Stimulated activated CD4-positive, alpha-beta T cell treated with anti-CD3 and anti-CD28 coated beads, Interleukin-1b, Interleukin-23, amount 100 ng/mL, for 1 hour (primary cell): ENCODE measurements at places on chromosomes 6 and 20.

DNA sequence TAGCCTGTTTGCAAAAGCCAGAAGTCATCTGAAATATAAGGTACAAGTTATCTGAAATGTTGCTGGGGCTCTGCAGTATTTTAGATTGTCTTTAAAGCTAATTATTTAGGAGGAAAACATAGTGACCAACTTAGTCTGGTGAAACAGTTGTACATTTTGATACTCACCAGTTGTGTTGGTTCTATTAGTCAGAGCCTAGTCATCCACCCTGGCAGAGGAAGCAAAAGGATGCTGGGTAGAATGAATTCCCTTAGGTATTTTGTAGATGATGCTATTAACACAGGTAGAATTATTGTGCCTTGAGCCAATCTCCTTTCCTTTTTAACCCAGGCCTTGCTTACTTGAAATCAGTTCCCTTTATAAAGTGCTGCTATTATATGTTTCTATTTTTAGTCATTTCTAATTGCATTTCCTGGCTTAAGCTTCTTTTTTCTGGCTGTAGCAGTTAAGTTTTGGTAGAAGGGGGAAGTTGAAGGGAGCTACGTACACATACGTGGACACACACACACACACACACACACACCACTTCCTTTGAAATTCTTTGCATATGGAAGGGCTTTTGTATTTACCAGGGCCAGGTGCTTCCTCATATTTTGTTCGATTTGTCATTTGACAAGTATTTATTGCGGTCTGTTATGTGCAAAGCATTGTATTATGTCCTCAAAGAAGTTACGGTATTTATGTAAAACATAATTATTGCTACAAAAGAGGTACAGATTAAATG lies 82.4 kb downstream of the RTN4IP1 start:
- DNase-seq = no peak

DNA sequence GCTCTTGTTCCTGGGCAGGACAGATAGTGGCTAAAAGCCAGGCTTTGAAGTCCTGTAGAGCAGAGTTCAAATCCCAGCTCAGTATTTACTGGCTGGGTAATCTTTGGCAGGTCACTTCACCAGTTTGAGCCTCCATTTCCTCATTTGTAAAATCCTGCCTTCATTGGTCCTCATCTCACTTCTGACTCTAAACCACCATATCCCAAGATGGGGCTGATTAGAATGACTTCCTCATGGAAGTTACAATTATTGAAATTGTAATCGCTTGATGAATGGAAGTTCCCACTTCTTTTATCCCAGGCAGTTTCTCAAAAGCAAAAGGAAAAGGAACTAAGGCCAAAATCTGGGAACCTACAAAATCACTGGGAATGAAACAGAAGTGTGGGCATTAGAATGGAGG lies 35.9 kb upstream of the B4GALT5 start:
- no peak for DNase-seq

DNA sequence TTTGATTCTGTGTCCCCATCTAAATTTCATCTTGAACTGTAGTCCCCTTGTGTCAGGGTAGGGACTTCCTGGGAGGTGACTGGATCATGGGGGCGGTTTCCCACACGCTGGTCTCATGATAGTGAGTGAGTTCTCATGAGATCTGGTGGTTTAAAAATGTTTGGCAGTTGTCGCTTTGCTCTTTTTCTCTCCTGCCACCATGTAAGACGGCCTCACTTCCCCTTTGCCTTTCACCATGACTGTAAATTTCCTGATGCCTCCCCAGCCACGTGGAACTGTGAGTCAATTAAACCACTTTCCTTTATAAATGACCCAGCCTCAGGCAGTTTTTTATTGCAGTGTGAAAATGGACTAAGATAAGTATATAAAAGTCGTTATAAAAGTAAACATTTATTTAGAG lies 80.5 kb upstream of the SGK1 start:
- DNase-seq = no peak

GRCh38 chr6:37631295-37631694 lies 66.4 kb downstream of the MDGA1 start:
- DNase-seq = no peak

GRCh38 chr20:40787941-40788340 lies 98.9 kb upstream of the MAFB start:
- DNase-seq = no peak

- DNase-seq = no peak
Measured at GRCh38 chr6:142416179-142416578, 114.4 kb downstream of the ADGRG6 start.

- DNase-seq = no peak
Measured at GRCh38 chr6:99393366-99393697, 663 bp downstream of the COQ3 start.

DNA sequence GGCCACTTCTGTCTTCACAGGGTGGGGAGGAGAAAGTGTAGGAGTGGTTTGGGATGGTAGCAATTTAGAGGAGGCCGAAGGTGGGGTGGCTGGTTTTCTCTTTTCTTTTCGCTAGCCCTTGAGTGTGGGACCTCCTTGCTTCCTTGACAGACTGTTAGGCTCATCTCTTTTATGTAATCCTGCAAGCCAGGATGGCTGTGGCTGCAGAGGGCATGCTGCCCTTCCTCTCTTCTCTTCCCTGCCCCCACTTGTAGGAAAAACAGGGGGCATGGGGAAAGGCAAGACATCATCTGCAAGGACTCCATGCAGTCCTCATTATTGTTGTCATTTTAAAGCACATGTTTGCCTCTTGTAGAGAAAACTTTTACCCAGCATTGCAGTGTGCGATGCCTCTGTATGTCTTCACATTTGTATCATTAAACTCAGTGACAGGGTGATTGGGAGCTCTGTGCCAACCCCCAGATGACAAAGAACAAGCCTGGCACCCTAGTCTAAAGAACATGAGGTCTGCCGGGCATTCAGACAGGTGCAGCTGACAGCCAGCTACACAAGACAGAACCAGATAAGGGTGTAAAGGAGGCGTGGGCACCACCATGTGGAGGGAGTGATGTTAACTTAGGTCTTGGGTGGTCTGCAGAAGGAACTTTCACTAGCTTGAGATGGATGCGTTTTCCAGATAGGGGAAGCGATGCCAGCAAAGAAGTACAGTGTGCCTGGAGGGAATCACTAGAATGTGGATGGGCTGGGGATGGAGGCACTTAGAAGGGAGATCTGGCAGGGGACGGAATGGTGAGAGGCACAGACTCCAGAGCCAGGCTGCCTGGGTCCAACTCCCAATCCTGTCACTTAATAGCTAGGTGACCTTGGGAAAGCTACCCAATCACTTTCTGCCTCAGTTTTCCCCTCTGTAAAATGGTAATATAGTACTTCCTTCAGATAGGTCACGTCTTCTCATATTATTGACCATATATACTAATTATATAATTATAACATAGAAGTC lies 207.6 kb downstream of the TBC1D7 start:
- no peak for DNase-seq

- DNase-seq = peak; percentile 93
Measured at GRCh38 chr6:34196116-34196832, 40.4 kb upstream of the HMGA1 start.

- DNase-seq = no peak
Measured at GRCh38 chr6:123925842-123926399, 122.3 kb downstream of the NKAIN2 start.

DNA sequence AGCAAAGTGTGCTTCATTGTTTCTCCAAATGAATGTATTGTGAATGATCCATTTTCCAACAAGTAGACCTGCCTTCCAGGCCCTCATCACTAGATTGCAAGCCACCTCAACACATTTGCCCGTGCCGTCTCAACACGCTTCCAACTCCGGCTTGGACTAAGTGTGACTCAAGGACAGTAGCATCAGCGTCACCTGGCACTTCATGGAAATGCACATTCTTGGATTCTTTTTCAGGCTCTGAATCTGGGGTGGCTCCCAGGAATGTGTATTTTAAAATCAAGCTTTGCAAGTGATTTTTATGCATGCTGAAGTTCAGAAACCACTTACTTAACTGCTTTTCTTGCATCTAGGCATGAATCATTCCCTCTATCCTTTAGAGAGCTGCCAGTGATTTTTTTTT lies 129.6 kb upstream of the EEF1E1 start:
- DNase-seq = no peak

DNA sequence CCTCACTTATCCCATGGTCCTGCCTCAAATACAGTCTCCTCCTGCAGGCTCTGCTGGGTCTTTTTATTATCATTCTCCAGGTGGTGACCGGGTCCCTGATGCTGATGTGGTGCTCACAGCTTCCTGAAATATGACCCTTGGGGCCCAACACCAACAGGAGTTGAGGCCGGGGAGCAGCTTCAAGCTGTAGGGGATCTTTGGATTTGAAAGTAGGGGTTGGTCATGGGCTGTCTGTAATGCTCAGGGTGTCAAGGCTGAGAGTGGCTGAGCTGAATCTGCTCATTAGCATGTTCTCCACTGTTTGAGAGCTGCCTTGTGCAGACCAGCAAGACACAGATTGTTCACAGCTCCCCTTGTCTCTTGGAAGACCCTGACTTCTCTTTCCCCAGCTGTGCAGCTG lies 35.5 kb downstream of the HLA-F start:
- DNase-seq = no peak

DNA sequence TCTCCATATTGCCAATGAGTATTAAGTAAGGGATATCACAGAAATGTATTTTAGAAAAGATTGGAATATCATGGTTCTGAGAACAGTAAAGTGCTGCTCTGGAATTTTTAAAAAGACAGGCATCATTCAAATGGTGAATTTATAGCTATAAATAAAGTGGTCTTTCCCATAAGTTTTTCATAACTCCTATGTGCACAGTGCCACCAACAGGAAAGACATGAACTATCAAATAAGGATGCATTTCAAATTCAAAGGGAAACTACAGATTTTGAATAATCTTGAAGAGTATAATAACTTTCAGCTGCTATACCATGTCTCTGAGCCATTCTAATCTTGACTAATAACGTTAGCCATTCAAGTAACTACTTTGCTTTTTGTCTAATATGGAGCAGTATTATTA lies 456.8 kb upstream of the GJE1 start:
- DNase-seq = no peak

DNA sequence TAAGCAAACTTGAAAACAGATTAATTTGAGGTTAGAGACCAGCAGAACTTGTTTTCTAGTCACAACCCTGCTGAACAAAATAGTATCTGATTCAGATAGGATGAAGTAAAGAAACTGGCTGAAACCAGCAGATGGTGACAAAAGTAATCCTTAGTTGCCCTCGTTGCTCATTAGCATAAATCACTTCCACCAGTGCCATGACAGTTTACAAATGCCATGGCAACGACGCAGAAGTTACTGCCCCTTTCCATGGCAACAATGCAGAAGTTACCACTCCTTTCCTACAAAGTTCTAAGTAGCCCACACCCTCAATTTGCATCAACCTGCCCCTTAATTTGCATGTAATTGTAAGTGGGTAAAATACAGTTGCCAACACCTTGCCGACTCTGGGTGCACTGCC lies 23.7 kb downstream of the SNRPB start:
- no peak for DNase-seq

- DNase-seq = no peak
Measured at GRCh38 chr20:59371431-59371830, 71.0 kb downstream of the EDN3 start.

- DNase-seq = no peak
Measured at GRCh38 chr6:119481976-119482375, 132.4 kb upstream of the MAN1A1 start.

DNA sequence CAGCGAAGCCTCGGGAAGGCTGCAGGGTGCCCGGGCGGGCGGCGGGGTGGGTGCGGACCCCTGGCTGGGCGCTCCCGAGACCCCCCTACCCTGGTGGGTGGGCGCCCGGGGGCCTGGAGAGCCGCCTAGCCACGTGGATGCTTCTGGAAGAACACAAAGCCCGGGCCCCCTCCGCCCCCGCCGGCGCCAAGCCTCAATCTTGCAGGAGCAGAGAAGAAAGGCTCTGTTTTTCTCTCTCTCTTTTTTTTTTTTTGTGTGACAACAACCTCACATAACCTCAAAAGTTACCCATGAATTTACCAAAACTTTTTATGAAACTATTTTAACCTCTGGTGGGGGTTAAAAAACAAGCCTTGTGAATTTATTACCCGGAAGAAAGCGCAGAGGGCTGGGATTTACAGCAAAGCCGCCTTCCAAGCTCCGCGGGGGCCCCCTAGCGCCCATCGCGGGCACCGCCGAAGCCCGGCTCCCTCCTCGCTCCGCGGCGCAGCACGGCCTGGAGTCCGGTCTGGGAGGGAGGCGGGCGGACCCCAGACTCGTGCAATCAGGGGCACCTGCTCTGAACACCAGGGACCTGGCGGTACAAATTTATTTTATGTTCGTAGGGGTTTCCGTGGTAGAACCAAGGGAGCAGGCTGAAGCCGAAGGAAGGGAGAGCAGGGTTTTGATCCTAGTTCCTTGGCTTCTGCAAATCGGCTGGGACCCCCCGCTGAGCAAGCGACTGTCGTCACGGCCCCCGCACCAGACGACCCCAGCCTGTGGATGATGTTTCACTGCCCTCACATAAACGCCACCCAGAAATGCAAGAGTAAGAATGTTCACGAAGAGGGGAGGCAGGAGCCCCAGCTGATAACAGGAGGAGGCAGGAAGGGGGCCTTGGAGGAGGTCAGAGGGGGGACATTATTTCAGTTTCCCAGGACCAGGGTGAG lies 58.9 kb downstream of the ZNF831 start:
- DNase-seq = peak; percentile 82

- DNase-seq = no peak
Measured at GRCh38 chr6:57198926-57199636, 23.0 kb downstream of the RAB23 start.

DNA sequence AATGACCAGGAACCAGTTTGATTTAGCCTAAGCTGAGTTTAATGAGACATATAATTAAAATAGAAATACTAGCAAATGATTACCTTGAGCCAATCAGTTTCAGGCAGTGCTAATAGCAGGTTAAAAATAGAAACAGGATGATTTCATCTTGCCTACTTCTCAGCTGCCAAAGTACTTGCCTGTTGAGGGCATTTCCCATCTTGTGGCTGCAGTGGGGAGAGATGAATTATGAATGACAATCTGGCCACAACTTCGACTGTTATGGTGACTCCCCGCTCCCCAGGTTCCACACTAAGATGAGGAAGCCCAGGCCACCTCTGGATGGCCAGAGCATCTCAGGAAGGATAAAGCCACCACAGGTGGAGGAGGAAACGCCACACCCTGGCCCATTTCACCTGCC lies 31.3 kb downstream of the MBOAT1 start:
- no peak for DNase-seq

- no peak for DNase-seq
Measured at GRCh38 chr6:69609836-69610472, 186.9 kb downstream of the LMBRD1 start.

DNA sequence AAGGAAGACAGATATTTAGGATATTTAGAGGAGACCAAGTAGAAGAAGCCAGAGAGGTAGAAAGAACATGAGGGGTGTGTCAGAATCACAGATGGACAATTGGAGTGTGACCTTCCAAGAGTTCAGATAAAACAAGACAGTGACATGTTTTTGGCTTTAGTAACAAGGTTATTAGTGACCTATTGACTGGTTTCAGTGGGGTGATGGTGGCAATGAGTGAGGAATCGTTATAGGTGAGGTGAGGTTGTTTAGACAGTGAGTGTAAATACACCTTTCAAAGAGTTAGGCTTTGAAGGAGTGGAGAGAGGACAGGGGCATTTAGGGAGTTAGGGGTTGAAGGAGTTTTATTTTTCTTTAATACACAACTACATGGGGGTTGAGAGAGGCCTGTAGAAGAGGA lies 3.2 kb downstream of the SNRNP48 start:
- DNase-seq = no peak
